Forelimb muscle (tissue), 1 donor: ENCODE measurements at places on chromosomes 7 and 10. TPM values are rescaled to one million over a fixed set of nuclear protein-coding genes. Genes with fewer than 3 reads are reported as not detected.

PLEKHS1 gene
- 0.05 TPM for polyA plus RNA-seq

ADAM8 gene
- polyA plus RNA-seq = 2.4 TPM

CUZD1 gene
- 0.95 TPM for polyA plus RNA-seq

GRCh38 chr10:45452743-45453452 is 78.9 kb downstream of the ALOX5 start:
- no peak for DNase-seq

GRCh38 chr10:28769091-28769604 is 91.8 kb downstream of the BAMBI start:
- no peak for DNase-seq
